ENCODE measurements at places on chromosomes 5 and 9.

- no peak for DNase-seq
Observed at GRCh38 chr5:52831786-52832511, 44.2 kb downstream of the ITGA1 start.

DNA sequence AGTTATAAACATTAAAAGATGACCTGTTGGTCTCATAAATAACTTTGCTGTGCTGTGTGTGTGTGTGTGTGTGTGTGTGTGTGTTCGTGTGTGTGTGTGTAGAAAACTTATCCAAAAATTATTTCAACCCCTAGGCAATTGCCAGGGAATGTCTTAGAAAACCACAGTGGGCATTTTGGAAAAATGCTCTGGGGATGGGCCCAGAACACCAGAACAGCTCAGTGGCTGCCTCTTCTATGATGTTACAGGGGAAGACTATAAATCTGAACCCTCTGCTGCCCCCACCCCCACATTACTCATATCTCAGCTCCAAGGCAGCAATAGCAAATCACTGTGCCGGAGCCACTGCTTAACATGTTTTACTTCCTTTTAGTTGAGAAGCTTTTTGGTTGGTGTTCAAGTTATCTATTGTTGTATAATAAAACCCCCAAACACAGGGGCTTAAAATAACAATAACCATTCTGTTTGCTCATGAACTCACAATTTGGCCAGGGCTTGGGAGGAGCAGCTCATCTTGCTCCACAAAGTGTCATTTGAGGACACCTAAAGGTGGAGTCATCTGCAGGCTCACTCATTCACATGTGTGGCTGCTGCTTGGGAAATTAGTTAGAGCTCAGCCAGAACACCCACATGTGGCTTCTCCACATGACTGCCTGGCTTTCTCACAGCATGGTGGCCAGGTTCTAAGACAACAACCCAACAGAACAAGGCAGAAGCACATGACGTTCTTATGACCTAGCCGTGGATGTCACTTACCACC lies 40.4 kb downstream of the ACTBL2 start:
- DNase-seq: no peak

GRCh38 chr9:114008667-114009410 lies 69.3 kb downstream of the AMBP start:
- DNase-seq: no peak

- DNase-seq: no peak
Observed at GRCh38 chr5:163342306-163342705, 95.1 kb upstream of the CCNG1 start.

- no peak for DNase-seq
Observed at GRCh38 chr9:96236854-96237550, 65.0 kb downstream of the HSD17B3 start.

DNA sequence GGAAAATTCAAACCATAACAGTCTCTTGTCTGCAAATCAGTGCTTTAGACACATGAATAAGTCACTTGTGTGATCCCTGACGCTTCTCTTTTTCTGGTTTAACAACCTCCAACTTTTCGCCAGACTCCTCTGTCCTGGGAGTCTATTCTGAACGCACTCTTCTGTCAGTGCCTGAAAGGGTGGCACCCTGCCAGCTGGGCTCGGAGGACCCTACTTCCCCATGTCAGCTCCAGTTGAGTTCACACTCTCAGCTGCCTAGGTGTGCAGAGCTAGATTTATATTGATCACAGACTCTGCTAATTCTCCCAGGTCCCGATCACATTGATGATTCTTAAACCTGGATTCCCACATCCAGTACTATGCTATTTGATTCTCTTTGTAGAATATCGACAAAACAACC lies 649.1 kb downstream of the BNC2 start:
- no peak for DNase-seq

DNA sequence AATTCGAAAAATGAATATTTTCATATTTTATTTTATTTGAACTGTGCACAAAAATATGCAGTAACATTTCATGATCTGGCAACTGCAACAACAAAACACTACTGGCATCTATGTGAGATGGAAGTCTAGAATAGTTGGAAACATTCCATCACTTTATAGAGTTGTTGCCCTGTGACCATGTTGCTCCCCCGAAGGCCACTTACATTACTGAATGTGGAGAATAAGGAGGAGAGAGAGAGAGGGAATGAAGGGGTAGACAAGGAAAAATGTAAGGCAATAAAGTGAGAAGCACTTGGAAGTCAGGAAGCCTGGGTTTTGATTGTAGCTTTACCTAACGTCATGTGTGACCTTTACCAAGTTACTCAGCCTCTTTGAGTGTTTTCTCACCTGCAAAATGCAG lies 437.2 kb upstream of the EDIL3 start:
- no peak for DNase-seq

DNA sequence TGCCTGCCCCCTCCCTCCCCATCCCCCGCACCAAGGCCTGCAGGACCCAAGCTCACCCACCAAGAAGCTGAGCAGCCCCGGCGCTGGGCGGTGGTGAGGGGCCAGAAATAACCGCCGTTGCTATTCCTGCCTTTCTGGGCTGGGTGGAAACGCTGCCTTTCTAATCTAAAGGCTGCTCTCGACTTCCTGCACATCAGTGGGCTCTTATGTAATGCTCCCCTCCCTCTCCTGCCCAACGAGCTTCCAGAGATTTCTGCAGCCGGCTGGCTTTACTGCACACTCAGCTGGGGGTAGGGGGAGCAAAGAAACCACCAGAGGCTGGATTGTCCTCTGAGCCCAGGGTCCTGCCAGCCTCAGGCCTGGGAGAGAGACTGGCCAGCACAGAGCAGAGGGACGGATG lies 6.9 kb upstream of the EGR1 start:
- no peak for DNase-seq
